ENCODE measurements at places on chromosomes 6 and 20. TPM values are rescaled to one million over a fixed set of nuclear protein-coding genes. Genes with fewer than 3 reads are reported as not detected.

- DNase-seq: no peak
Observed at GRCh38 chr6:28914941-28915340, 8.8 kb downstream of the TRIM27 start.

GRCh38 chr6:44497807-44498206 is 110.3 kb downstream of the CDC5L start:
- DNase-seq: no peak

The PRDM13 gene
- total RNA-seq: not detected

- DNase-seq: no peak
Observed at GRCh38 chr20:3237958-3238615, 903 bp downstream of the SLC4A11 start.

The OTOR gene
- not detected for total RNA-seq

- no peak for DNase-seq
Observed at GRCh38 chr20:50198180-50198666, 7.6 kb downstream of the CEBPB start.

DNA sequence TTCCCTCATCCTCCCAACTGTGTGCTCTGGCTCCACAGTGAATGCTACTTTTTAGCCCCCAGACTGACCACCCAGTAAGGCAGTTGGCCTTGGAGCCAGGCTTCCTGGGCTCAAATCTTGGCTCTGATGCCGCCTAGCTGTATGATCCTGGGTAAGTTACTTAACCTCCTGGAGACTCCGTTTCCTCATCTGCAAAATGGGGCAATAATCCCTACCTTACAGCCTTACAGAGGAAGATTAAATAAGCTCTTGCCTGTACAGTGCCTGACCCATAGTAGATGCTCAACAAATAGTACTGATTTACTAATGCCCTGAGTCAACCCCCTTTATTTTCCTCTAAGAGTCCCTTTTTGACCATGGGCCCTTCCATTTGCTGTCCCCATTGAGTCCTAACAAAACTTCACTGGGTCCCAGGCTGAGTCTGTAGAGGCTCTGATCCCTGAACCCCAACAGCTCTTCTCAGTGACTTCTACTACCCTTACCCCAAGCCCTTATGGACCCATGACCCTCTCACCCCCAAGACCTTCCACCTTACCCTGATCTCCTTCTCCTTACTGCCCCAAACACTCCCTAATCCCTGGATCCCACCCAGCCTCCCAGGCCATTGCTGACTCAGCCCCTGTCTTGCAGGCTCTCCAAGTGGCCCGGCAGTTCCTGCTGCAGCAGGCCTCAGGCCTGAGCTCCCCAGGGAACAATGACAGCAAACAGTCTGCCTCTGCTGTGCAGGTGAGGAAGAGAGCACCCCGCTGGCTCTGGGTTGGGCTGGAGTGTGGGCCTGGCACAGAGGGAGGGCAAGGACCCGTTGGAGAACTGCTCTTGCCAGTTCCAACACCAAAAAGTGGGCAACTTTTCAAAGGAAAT is 31.4 kb downstream of the FOXP4 start:
- DNase-seq: peak; percentile 43

DNA sequence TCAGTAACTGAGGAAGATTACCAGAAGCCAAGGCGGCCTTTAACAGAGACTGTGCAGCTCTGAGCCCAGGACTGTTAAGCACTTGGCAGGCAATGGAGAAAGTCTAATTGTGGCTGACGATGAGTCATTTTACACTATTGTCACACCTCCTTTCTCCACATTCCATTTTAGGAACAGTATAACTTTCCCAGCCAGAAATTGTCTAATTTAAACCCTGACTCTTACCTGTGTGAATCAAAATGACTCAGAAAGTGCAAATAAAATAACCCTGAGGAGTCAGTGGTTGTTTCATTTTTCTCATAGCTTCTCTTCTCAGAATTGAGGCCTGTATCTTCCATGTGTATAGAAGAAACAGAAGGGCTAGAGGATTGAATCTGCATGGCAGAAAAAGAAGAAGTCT is 40.0 kb upstream of the OPN5 start:
- peak; percentile 35 for DNase-seq

DNA sequence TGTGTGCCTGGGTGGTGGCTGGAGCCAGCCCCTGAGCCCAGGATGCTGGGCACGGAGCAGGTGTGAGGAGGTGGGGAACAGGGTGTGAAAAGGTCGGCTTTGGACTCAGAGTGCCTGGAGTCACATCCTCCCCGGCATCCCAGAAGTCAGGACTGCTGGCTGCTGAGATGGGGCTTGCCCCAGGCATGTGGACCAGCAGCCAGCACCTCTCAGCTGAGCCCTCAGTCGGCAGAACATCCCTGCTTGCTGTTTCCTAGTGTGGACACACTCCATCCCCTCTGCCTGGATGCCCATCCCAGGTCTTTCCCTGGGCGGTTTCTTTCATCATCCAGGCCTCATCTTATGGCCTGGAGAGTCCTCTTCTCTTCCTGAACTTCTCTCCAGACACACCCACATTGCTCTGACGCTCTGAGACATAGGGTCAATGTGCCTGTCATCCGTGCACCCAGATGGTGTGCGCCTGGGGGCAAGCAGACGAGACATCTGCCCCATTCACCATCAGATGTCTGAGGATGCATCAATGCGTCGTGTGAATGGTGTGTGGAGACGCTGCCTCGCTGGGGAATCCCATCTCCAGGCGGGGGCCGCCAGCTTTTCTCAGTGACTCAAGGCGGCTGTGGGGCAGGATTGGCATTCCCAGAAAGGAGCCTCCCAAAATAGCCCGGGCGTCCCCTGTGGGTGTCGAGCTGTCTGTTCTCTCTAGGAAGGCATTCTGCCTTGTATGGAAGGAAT is 104.2 kb downstream of the SYCP2 start:
- no peak for DNase-seq

The CST5 gene
- total RNA-seq: not detected

The XKR7 gene
- not detected for total RNA-seq

DNA sequence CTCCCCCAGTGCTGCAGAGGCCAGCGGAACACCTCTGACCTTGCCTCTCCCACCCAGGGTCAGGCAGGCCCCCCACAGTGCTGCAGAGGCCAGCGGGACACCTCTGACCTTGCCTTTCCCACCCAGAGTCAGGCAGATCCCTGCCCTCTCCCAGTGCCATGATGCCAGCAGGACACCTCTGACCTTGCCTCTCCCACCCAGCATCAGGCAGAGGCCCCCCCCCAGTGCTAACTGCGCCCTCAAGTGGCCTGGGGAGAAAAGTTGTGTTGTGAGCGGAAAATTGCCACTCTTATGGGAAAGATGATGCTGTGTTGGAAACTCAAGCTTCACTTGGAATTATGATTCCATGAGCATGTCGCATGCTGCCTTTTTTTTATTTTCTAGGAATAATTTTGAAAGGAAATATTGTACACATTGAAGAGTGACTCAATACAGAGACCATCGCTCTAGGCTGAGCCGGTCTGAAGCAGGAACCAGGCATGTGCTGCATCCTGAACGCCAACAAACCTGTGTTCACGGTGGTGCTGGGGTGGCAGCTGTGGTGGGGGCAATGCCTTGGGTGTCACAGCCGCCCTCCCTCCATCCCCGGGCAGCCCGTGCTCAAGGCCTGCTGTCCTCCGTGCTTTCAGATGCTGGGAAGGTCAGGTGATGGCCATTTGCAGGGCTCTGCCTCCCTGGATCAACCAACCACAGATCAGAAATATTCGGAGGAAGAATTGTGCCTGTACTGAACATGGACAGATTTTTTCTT is 98.6 kb downstream of the CDH4 start:
- DNase-seq: no peak

- DNase-seq: no peak
Observed at GRCh38 chr6:153170511-153170910, 39.4 kb upstream of the RGS17 start.

Measured in H4 (cell line).